ENCODE measurements at places on chromosomes 7 and 10.

DNA sequence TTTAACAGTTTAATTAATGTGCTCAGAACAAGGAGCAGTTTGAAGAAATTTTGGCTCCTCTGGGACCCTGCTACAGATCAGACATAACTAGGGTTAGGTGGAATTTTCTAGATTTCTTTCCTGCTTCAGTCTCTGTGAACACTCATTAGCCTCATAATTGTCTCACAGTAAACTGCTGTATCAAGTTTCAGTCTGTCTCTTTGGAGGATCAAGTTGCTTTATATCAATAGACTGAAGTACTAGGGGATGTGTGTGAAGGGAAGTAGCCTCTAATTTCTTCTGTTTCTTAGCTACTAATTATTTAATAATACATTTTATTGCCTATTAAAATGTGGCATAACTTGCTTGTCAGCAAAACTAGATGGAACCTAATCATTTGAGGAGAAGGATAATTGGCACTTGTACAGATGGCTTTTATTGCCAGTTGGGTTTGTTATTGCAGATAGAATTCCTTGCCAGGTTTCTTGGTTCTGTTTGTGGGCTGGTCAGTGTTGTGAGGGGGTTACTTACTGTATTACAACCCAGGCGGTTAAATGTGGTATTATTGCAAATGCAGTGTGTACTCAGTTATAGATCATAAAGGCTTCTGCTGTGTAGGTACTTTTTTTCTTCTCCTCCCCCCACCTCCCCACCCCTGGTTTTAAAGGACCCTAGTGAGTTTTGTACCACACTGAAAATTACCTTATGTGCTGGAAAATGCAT, 758.0 kb downstream of the AUTS2 start:
- DNase-seq, result no peak

GRCh38 chr7:150404172-150404804, 25.2 kb downstream of the ZNF775 start:
- DNase-seq, result no peak

GRCh38 chr10:83633547-83633946, 505.8 kb upstream of the GHITM start:
- no peak for DNase-seq

- DNase-seq, result no peak
Observed at GRCh38 chr10:89388806-89389205, 3.6 kb upstream of the IFIT1 start.

- no peak for DNase-seq
Observed at GRCh38 chr7:34995757-34996156, 41.5 kb downstream of the DPY19L1 start.

GRCh38 chr7:11665357-11665756, 166.6 kb downstream of the THSD7A start:
- DNase-seq, result peak; percentile 6
